ENCODE measurements at places on chromosomes 12 and 14.
A peak's percentile ranks its signal among the peaks of the same experiment; 100 is the strongest.

DNA sequence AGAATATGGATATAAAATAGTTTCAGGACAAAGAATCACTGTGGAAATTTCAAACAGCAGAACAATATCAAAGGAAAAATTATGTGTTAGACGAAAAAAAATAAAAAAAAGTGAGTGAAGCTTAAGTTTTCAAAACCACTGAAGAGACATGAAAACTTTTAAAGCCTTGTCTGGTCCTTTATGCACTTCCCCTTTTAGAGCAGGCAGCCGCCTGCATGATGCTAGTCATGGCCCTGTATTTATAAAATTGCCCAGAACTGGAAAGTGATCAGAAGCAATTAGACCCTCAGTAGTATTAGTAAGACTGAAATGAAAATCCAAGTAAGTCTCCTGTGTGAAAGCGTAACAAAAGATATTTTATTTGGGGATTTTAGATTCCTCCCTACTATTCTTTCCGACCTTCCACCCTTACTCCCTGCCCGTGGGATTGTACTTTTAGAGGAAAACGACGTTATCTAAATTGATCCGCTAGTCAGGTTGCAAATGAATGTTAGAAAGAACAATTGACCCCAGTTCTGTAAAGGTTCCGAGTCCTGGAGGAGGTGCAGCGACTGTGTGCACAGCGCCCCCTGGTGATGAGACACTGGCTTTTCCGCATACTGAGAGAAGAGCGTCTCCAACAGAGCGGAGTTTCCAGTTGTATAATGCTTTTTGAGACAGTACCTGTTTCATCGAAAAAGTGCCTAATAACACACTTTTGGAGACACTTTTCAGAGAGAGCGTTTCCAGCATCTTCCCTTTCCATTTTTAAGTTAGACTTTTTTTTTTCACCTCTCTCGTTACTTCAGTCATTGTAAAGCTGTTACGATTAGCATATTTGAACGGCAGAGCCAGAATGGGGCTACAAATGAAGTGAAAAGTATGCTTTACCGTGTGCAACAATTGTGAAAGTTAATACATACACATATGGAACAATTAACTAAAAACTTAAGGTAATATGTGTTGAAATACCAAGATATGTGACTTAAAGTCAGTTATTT lies 12.4 kb downstream of the MGST1 start:
- peak; percentile 32 for DNase-seq
- H3K4me3 ChIP-seq: no peak overlapping the region
- H3K27me3 ChIP-seq: no peaks in the 10 kb centered on the region
- no peak overlapping the region for H3K27ac ChIP-seq

GRCh38 chr14:64732066-64732465 lies 27.8 kb downstream of the PLEKHG3 start:
- H3K4me1 ChIP-seq: peaks cover 33% of the 10 kb centered on the region
- H3K36me3 ChIP-seq: peaks cover 82% of the 10 kb centered on the region
- H3K27ac ChIP-seq: no peak overlapping the region
- H3K27me3 ChIP-seq: no peaks in the 10 kb centered on the region
- no peak overlapping the region for H3K4me3 ChIP-seq

DNA sequence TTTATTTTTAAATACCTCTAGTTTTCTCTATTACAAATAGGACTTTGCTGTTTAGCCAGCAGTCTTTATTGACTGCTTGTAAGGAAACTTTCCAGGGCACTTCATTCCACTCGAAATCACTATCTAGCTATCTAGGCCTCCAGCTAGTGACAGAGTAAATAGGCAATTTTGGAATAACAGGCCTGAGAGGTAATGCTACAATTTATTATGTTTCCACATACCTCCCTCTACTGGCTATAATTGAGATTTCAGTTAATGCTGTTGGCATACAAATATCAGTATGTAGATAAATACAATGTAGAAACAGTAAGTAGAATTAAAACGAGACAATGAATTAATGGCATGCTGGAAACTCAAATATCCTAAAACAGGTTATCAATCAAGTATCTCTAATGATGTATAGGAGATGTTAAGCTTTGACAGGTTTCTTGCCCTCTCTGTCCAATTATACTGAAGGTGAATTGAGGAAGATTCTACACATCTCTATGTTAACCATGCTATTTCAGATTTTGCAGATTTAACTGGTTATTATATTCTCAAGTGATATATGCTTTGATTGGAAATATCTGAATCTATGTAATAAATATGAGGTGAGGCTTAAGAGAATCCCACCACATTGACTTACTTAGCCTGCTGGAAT lies 7.2 kb downstream of the DTD2 start:
- peaks cover 16% of the 10 kb centered on the region for H3K36me3 ChIP-seq
- DNase-seq: no peak
- no peak overlapping the region for H3K4me3 ChIP-seq
- no peaks in the 10 kb centered on the region for H3K4me1 ChIP-seq
- H3K27me3 ChIP-seq: no peaks in the 10 kb centered on the region
- H3K27ac ChIP-seq: no peak overlapping the region

GRCh38 chr12:89324437-89324836 lies 27.9 kb downstream of the DUSP6 start:
- no peak overlapping the region for H3K27ac ChIP-seq
- H3K27me3 ChIP-seq: no peaks in the 10 kb centered on the region
- H3K36me3 ChIP-seq: no peaks in the 10 kb centered on the region
- no peak overlapping the region for H3K4me3 ChIP-seq

- no peak overlapping the region for H3K4me3 ChIP-seq
- H3K27ac ChIP-seq: no peak overlapping the region
- no peak for DNase-seq
- H3K36me3 ChIP-seq: no peaks in the 10 kb centered on the region
These were observed 323.8 kb downstream of the BCAT1 start for GRCh38 chr12:24625103-24625502.

GRCh38 chr14:101903111-101903561 lies 61.2 kb upstream of the DYNC1H1 start:
- H3K36me3 ChIP-seq: peaks cover 84% of the 10 kb centered on the region
- no peak overlapping the region for H3K4me3 ChIP-seq
- H3K27me3 ChIP-seq: no peaks in the 10 kb centered on the region
- H3K4me1 ChIP-seq: no peaks in the 10 kb centered on the region
- DNase-seq: no peak

DNA sequence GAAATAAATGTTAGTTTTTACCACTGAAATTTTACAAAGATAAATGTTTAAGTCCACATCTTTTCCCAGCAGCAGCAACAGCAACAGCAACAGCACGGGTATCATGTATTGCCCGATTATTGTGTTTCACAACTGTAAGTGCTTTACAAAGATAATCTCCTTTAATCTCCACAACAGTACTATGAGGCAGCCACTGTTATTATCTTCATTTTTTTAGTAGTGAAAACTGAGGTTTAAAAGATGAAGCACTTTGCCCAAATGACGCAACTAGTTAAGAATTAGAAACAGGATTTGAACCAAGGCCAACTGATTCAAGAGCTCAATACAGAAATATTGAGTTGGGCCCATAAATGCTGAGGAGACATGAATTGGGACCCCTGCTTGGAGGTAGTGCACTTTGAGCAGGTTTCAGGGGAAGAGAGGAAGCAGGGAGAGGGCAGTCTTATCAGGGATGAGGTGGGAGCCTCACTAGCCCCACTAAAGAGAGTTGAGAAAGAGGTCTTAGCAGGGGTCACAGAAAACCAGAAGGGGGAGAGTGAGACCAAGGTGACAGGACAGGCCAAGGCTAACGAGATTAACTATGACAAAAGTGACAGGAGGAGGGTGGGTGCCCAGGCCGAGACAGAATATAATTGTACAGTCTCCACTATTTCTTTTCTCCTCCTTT lies 15.3 kb downstream of the KRT2 start:
- H3K4me1 ChIP-seq: no peaks in the 10 kb centered on the region
- no peak for DNase-seq
- peaks cover 9% of the 10 kb centered on the region for H3K27me3 ChIP-seq
- H3K27ac ChIP-seq: no peak overlapping the region
- H3K4me3 ChIP-seq: no peak overlapping the region
- no peaks in the 10 kb centered on the region for H3K36me3 ChIP-seq

GRCh38 chr14:90816681-90817436 lies 629 bp upstream of the TTC7B start:
- H3K4me1 ChIP-seq: peaks cover 9% of the 10 kb centered on the region
- DNase-seq: no peak
- no peak overlapping the region for H3K4me3 ChIP-seq
- no peaks in the 10 kb centered on the region for H3K36me3 ChIP-seq
- H3K27me3 ChIP-seq: peaks cover 7% of the 10 kb centered on the region

DNA sequence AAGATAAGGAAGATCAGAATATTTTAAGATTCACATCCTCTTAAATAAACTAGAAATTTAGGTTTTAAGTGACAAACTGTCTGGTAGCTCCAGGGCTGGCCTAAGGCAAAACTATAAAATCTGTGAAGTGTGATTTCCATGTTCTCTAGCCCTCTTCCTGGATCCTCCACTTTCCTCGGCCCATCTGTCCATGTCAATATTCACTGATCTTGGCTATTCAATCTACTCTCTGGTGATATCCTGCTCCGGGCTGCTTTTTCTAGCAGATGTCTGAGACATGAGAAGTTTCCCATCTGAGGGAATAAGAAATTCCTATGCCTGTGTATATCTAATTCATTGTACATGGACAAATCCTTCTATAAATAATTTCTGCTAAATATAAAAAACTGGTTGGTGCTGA lies 500.4 kb downstream of the GALC start:
- H3K27me3 ChIP-seq: no peaks in the 10 kb centered on the region
- H3K4me3 ChIP-seq: no peak overlapping the region
- H3K27ac ChIP-seq: no peak overlapping the region

DNA sequence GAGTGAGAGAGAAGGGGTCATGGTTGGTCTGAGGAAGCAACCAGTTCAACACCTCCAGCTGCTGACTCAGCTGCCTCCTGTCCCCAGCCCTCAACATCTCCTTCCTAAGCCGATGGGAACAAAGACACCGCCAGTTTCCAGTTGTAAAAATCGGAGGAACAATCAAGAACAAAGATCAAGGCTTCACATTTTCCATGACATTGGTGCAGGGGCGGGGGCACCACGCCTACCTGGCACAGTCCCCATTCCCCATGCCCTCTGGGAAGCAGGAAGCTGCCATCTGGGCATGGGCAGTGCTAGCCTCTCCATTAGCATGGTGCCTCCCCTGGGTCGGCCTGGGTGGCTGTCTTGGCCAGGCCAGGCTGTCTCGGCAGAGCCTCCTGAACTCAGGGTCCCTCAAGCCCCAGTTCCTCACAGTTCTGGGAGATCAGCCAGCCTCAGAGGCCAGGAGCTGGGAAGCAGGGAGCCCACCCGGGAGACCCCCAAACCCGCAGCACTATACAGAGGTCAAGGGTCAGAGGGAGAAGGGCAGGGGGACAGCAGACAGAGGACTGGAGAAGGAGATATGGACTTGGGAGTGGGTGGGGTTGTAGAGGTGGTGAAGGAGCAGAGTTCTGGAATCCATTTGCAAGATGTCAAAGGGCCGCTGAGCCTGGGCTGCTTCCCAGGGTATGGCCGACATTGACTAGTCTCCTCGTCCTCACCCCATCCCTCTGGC lies 19.6 kb upstream of the TMEM106C start:
- DNase-seq: peak; percentile 91
- peaks cover 25% of the 10 kb centered on the region for H3K4me1 ChIP-seq
- no peaks in the 10 kb centered on the region for H3K27me3 ChIP-seq
- no peaks in the 10 kb centered on the region for H3K36me3 ChIP-seq
- H3K27ac ChIP-seq: peak overlapping the region; percentile 42

- no peak overlapping the region for H3K4me3 ChIP-seq
- no peak for DNase-seq
- H3K4me1 ChIP-seq: peaks cover 2% of the 10 kb centered on the region
- H3K27ac ChIP-seq: no peak overlapping the region
These were observed 44.0 kb upstream of the SMUG1 start for GRCh38 chr12:54232790-54233189.

- no peak for DNase-seq
- no peaks in the 10 kb centered on the region for H3K27me3 ChIP-seq
- no peak overlapping the region for H3K27ac ChIP-seq
- no peaks in the 10 kb centered on the region for H3K4me1 ChIP-seq
These were observed 5.1 kb downstream of the DPPA3 start for GRCh38 chr12:7716381-7716780.

DNA sequence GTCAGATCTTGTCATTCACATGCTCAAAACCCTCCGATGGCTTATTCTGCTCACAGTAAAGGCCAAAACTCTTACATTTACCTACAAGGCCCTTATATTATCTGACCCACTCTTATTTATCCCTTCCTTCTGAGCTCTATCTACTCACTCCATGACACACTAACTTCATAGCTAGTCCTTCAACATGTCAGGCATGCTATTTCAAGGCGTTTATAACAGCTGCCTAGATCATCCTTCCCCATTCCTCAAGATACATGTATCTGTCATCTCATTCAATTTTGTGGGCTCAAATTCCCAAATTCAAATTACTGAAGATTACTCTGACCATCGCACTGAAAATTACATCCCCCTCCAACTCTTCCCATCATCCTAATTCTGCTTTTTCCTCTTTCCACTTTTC lies 6.9 kb downstream of the MIS18BP1 start:
- no peak overlapping the region for H3K27ac ChIP-seq
- H3K27me3 ChIP-seq: no peaks in the 10 kb centered on the region
- H3K4me3 ChIP-seq: no peak overlapping the region
- H3K4me1 ChIP-seq: no peaks in the 10 kb centered on the region
- DNase-seq: no peak

DNA sequence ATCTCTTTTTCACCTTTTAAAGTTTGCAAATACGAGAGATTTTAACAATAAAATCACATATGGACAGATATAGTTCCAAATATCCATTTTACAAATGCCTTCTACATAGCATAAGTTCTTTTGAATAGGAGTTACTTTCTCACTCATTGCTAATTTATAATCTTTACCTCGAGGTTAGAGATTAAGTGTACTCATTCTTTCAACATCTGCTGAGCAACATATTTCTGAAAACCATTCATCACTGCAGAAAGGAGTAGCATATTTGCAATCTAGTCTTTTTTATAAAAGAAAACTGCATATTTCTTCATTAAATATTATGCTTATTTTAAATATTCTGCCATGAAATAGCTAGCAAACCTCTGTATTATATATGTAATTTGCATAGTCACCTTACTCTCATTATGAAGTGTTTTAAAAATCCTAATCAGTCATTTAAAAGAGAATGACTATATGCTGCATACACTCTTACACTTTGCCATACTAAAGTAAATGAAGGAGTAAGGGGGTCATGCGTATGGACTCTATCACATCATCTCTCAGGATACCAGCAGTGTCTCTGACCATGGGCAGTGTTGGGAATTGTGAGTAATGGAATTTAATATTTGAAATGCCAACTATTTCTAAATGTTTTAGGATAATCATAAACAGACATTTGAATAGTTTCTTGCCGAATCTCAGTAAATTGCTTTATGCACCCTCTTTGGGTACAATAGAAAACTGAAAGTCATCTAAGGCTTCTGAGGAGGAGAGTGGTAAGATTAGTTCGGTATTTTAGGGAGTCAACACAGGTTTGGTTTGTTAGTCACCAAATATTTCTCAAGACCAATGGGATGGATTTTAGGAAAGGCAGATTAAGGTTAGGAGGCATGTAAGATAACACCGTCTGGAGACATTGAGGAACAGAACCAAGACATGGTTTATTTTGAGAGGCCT lies 524.8 kb upstream of the ATP2B1 start:
- no peak for DNase-seq
- no peaks in the 10 kb centered on the region for H3K4me1 ChIP-seq
- H3K27me3 ChIP-seq: no peaks in the 10 kb centered on the region
- no peak overlapping the region for H3K4me3 ChIP-seq
- no peak overlapping the region for H3K27ac ChIP-seq
- H3K36me3 ChIP-seq: no peaks in the 10 kb centered on the region

GRCh38 chr12:1796515-1797010 lies 23.8 kb upstream of the LRTM2 start:
- H3K36me3 ChIP-seq: no peaks in the 10 kb centered on the region
- peak overlapping the region; percentile 52 for H3K27ac ChIP-seq
- peaks cover 4% of the 10 kb centered on the region for H3K27me3 ChIP-seq
- DNase-seq: peak; percentile 67
- peak overlapping the region; percentile 73 for H3K4me3 ChIP-seq
